Osteoblast (primary cell): ENCODE measurements at places on chromosomes 11 and 22. TPM values are rescaled to one million over a fixed set of nuclear protein-coding genes. Genes with fewer than 3 reads are reported as not detected.

KCNK4 gene
- total RNA-seq: 0.29 and 0.36 TPM in 2 replicates

OLFML1 gene
- total RNA-seq: 20.3 and 33.0 TPM in 2 replicates

NLRP14 gene
- total RNA-seq: under 0.01 TPM in 1 of 2 replicates, not detected in the other

NXPE1 gene
- total RNA-seq: not detected in 2 replicates

MMP12 gene
- under 0.01 and 0.36 TPM in 2 replicates for total RNA-seq

SHISA8 gene
- total RNA-seq: not detected in 2 replicates

CSTF3 gene
- total RNA-seq: 15.0 and 16.3 TPM in 2 replicates

NUDT8 gene
- 4.7 and 5.3 TPM in 2 replicates for total RNA-seq

BRSK2 gene
- total RNA-seq: 0.36 TPM in 1 of 2 replicates, not detected in the other

FXYD2 gene
- not detected in 2 replicates for total RNA-seq

PGA5 gene
- total RNA-seq: not detected in 2 replicates

- H3K27me3 ChIP-seq: no peaks in the 10 kb centered on the region
- H3K4me3 ChIP-seq: no peak overlapping the region
These were observed 127.7 kb downstream of the MAML2 start for GRCh38 chr11:96215110-96215782.

GRCh38 chr11:47881145-47881544, 33.0 kb upstream of the NUP160 start:
- H3K4me3 ChIP-seq: no peak overlapping the region
- no peaks in the 10 kb centered on the region for H3K27me3 ChIP-seq
- H3K4me1 ChIP-seq: peaks cover 8% of the 10 kb centered on the region
- DNase-seq: no peak
- no peaks in the 10 kb centered on the region for H3K36me3 ChIP-seq
- H3K27ac ChIP-seq: no peak overlapping the region

- H3K27ac ChIP-seq: peak overlapping the region; percentile 60
- H3K36me3 ChIP-seq: no peaks in the 10 kb centered on the region
- peaks cover 29% of the 10 kb centered on the region for H3K4me1 ChIP-seq
- no peak overlapping the region for H3K4me3 ChIP-seq
These were observed 92.9 kb downstream of the PDHX start for GRCh38 chr11:35009191-35009943.

DNA sequence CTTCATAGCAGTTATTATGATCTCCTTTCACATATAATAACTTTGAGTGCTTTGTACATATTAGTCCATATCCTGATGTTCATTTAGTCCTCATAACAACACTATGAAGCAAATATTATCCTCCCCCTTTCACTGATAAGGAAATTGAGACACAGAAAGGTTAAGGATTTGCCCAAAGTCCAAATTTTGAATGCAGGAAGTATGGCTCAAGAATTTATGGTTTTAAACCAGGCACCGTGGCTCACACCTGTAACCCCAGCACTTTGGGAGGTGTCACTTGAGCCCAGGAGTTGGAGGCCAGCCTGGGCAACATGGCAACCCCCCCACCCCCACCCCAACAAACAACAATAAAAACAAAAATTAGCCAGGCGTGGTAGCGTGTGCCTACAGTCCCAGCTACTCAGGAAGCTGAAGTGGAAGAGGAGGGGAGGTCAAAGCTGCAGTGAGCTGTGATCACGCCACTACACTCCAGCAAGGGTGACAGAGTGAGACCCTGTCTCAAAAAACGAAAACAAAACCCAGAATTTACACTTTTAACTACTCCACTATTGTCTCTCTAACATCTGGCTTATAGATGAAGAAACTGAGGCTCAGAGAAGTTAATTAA, 8.6 kb downstream of the CCDC34 start:
- H3K27me3 ChIP-seq: no peaks in the 10 kb centered on the region
- H3K36me3 ChIP-seq: peaks cover 7% of the 10 kb centered on the region
- DNase-seq: no peak
- H3K27ac ChIP-seq: peak overlapping the region; percentile 2

DNA sequence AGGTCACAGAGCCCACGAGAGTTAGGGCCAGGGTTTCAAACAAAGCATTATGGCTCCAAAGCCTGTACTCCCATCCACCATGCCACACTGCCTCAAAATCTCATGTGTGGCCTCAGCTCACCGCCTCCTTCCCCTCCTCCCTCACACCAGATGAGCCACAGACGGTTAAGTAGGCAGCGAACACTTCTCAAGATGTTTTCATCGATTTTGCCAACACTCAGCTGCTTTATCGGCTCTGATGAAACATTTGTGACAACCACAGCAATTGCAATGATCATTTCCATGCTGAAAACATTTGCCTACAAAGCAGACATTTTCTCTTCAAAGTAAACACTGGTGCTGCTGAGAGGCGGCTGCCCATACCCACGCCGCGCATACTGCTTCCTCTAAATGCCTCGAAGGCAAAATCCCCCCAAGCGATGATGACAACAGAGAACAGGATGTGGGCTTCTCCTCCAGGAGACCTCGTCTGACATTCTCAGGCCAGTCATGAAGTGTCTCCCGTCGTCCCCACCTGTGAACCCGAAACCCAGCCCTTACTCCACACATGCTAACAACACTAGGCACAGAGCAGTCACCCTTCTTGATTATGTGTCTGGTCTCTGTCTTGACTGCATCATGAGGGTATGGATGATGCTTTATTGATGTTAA, 599.2 kb downstream of the SOX6 start:
- H3K4me3 ChIP-seq: no peak overlapping the region
- peaks cover 18% of the 10 kb centered on the region for H3K27me3 ChIP-seq
- DNase-seq: no peak
- H3K27ac ChIP-seq: no peak overlapping the region
- H3K4me1 ChIP-seq: no peaks in the 10 kb centered on the region
- no peaks in the 10 kb centered on the region for H3K36me3 ChIP-seq

DNA sequence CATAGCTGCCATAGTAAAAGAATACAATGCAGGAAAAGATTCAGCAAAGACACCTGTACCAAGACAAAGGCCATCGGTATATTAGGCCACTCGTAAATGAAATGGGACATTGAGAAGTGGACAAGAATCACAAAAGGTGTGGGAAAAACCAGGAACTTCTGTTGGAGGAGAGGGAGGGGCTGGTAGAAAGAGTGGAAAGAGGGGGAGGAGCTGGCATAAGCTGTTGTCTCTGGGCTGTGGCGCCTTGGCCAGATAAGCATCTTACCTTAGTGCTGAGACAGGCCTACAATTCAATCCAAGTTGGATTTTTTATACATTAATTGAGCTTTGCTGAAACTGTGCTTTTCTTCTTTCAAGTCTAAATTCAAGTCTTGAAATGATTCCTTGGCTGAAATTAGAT, 37.1 kb downstream of the ZNF202 start:
- no peak overlapping the region for H3K27ac ChIP-seq
- peaks cover 3% of the 10 kb centered on the region for H3K27me3 ChIP-seq
- H3K36me3 ChIP-seq: no peaks in the 10 kb centered on the region
- no peak overlapping the region for H3K4me3 ChIP-seq
- peaks cover 8% of the 10 kb centered on the region for H3K4me1 ChIP-seq

DNA sequence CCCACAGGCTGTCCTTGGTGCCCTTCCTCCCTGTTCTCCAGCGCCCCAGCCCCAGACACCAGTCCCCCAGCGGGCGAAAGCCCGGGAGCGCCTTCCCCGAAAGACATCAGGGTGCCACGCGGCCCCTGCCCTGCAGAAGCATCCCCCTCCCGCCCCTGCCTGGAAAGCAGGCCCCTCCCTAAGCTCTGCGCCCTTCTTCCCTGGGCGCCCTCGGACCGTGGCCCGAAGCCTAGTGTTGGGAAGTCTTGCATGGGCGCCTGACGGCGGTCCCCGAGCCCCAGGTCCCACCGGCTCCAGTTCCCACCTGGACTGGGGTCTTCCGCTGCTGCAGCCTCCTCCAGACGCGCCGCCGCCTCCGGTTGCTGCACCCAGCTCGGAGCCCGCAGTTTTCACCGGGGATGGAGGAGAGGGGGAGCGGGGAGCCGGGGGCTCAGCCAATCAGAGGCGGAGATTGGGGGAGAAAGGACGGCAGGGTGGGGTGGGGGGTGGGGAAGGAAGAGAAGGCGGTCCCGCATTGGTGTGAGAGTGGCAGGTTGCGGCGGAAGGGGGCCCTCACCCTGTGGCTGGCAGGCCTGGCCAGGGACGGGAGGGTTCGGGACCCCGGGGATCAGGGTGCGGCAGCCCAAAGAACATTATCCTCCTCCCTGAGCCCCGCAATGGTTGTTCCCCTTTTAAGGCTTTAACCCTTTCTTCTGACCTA, at the start of gene THY1:
TSS of gene THY1 (minus strand) at position 364 of the 700 bp plus-strand sequence. CDS start 2,267 bp downstream, outside the sequence.
- DNase-seq: peak; percentile 95
- H3K4me3 ChIP-seq: peak within 1 kb of the TSS; percentile 92
- H3K27me3 ChIP-seq: no peaks in the 10 kb centered on the region
- peaks cover 40% of the 10 kb centered on the region for H3K4me1 ChIP-seq
- peak within 1 kb of the TSS; percentile 68 for H3K27ac ChIP-seq

DNA sequence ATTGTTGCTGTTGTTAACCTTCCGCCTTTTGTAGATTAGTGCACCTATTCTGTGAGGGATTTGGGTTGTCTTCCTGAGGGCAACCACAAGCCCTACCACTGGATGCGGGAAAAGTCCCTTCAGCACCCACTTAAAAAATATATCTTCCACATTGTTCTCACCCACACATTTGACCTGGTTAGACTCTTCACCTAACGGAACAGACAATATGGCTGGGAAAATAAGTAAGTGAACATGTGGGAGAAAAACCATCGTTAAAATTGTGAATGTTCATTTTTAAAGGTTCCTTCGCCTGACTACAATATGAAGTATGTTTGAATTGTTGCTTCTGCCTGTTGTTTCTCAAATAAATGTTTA, 72.0 kb upstream of the MPEG1 start:
- DNase-seq: no peak
- H3K27me3 ChIP-seq: no peaks in the 10 kb centered on the region
- H3K4me3 ChIP-seq: no peak overlapping the region
- H3K27ac ChIP-seq: no peak overlapping the region
- no peaks in the 10 kb centered on the region for H3K4me1 ChIP-seq

DNA sequence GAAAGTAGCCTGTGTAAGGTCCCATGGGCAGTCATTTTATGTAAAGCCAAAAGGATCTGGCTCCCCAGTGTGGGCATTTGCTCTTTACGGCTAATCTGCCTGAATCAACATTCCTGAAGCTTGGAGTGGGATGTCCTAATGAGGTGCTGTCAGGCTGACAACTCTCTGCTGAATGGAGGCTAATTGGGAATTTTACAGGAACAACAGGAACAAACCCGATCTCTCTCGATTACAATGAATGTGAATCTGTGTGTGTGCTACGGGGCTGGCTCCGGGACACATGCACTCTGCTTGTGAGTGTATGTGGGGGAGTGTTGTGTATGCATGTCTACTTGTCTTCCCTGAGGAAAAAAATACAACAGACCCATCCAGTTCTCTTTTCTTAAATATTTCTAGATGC, 415.2 kb downstream of the TENM4 start:
- DNase-seq: no peak
- H3K36me3 ChIP-seq: no peaks in the 10 kb centered on the region
- H3K27me3 ChIP-seq: no peaks in the 10 kb centered on the region
- H3K4me3 ChIP-seq: no peak overlapping the region

DNA sequence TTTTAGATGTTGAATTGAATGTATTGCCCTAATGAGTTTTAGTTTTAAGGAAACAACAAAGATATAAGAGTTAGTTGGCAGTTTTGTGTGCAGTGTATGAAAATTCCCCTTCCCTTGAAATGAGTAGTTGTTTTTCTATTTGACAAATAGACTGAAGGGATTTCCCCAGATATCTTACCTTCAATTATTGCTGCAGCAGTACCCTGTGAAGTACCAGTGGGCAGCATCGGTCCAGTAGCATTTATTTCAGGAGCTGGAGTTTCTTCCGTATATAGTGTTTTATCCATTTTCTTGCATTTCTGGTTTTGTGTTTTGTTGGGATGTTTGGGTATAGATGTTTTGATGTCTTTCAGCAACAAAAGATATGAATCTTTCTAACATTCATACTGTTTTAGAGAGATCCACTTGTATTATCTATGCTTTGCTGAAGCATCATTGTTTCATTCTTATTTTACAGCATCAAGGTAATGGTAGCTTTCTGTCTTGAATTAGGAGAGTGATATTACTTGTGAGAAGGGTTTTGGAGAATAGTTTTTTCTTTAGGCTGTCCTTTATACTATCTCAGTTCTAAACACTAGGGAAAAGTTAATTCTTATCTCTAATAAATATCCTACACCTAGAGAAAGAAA, 7.4 kb downstream of the KMT2A start:
- H3K4me3 ChIP-seq: no peak overlapping the region
- peaks cover 13% of the 10 kb centered on the region for H3K4me1 ChIP-seq
- no peak overlapping the region for H3K27ac ChIP-seq
- no peaks in the 10 kb centered on the region for H3K36me3 ChIP-seq
- no peaks in the 10 kb centered on the region for H3K27me3 ChIP-seq

DNA sequence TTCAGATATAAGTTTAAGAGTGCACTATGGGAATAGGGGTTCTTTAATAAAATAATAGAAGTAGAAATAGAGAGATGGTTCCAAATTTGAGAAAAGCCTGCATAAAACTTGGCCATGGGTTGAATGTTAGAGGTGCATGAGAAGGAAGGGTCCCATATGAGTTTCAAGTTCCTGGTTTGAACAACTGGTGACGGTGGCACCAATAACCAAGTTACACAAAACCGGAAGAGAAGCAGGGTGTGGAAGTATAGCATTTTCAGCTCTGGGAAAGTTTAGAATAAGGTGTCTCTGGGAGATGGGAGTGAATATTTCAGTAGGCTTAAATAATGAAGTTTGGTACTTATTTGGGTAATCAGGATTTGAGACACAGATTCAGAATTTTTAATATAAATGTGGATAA, 2.4 kb downstream of the CASP1 start:
- H3K36me3 ChIP-seq: no peaks in the 10 kb centered on the region
- H3K27me3 ChIP-seq: no peaks in the 10 kb centered on the region
- peaks cover 2% of the 10 kb centered on the region for H3K4me1 ChIP-seq

GRCh38 chr22:45224331-45224730, 16.4 kb downstream of the KIAA0930 start:
- peak; percentile 41 for DNase-seq
- H3K27me3 ChIP-seq: no peaks in the 10 kb centered on the region
- H3K27ac ChIP-seq: no peak overlapping the region

GRCh38 chr22:49655168-49655812, 172.4 kb downstream of the BRD1 start:
- no peaks in the 10 kb centered on the region for H3K4me1 ChIP-seq
- no peaks in the 10 kb centered on the region for H3K36me3 ChIP-seq
- DNase-seq: no peak

DNA sequence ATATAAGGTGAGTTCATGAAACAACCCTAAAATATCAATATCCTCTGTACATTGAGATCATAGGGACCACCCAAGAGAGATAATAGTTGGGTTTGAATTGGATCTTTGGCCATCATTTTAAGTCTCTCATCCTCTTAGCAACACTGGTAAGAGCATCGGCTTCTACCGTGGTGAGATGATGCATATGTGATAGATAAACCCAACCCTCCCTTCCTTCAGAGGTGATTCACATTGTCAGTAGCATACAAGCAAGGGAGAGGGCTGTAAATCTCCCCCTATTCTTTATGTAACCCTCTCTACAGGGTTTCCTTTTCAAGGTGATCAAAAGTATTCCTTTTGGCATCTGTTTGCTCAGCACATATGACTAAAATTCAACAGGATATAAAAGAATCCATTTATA, 102.4 kb upstream of the MTMR2 start:
- H3K27ac ChIP-seq: no peak overlapping the region
- no peak for DNase-seq
- no peak overlapping the region for H3K4me3 ChIP-seq
- H3K36me3 ChIP-seq: peaks cover 2% of the 10 kb centered on the region
